A549 treated with Hydrocortisone at 1 μM for 4 hours (cell line): ENCODE measurements at places on chromosomes 12 and 14. TPM values are rescaled to one million over a fixed set of nuclear protein-coding genes. Genes with fewer than 3 reads are reported as not detected.

NFE2 gene
- 0.10 TPM in 1 of 5 replicates, not detected in the others for total RNA-seq

NXPH4 gene
- total RNA-seq = 4.1 to 6.0 TPM (median 5.1 TPM) in 5 replicates

NUDT14 gene
- total RNA-seq = 21.0 to 46.0 TPM (median 40.7 TPM) in 5 replicates

SLC5A8 gene
- not detected in 5 replicates for total RNA-seq

RNASE7 gene
- total RNA-seq = 0.07 TPM in 1 of 5 replicates, not detected in the others

PYGL gene
- 129 to 181 TPM (median 155 TPM) in 5 replicates for total RNA-seq

ESPL1 gene
- total RNA-seq = 17.1 to 22.0 TPM (median 18.8 TPM) in 5 replicates

CLMN gene
- total RNA-seq = 5.0 to 7.4 TPM (median 6.0 TPM) in 5 replicates

NYNRIN gene
- 0.22 to 0.50 TPM (median 0.36 TPM) in 5 replicates for total RNA-seq

REP15 gene
- total RNA-seq = 0.18 to 0.63 TPM (median 0.35 TPM) in 5 replicates
